GM13977 (cell line): ENCODE measurements at places on chromosomes 3 and 15.

GRCh38 chr3:124941771-124942170, 7.2 kb upstream of the MUC13 start:
- no peak for DNase-seq

DNA sequence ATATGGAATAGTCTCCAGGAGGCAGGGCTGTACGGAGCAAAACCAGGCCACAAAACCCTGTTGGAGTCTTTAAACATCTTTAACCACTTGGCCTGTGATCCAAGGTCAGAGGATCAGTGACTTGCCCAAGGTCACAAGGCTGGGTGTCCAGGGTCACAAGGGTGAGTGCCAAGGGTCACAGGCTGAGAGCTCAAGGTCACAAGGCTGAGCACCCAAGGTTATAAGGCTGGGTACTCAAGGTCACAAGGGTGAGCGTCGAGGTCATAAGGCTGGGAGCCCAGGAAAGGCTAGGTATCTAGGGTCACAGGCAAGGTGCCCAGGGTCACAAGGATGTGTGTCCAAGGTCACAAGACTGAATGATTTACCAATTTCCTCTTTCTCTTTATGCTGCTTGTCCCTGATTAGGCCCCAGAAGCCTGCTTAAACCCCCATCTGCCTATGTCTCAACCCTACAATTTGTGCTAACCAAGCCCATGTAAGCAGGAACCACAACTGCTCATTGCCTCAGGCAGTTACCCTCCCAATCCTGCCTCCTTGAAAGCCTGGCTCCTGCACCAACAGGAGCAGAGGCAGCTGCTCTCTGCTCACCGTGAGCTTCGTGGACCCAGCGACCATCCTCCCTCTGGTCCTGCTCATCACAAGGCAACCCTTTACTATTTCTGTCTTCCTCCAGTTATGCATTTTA, 51.5 kb downstream of the MGLL start:
- no peak for DNase-seq

- DNase-seq = no peak
These were observed 55.2 kb downstream of the KLHL6 start for GRCh38 chr3:183500319-183500718.

DNA sequence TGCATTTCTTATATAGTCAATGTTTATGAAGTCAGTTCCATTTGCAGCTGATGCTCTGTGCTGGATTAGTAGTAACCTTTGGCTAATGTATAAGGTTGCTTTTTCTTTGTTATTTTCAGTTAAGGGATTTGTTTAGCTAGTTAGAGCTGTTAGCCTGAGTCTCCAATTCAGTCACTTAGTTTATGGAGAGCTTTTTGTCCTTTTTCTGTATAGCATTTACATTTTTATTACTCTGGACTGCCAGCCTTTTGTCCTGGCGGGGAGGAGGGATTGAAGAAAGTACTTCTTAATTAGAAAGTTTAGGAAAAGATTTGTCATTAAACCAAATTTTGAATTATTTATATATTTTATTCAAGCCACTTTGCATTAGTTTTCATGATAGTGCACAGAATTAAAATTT, 52.0 kb downstream of the DNAJC13 start:
- DNase-seq = no peak

DNA sequence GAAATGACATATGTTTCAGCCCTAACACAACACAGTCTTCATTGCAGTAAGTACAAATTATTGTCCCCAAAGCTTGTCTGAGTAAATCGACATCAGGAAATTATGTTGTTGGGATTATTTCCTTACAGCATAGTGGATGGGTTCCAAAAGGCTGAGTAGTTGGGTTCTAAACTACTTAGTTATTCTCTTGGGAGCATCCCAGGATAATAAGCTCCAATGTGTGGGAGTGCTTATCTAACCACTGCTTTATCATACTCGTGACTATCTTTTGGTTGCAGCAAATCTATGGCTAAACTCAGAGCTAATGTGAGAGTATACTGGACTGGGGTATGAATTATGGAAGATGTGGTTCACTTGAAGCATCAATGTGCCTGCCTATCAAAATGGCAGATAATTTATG, 128.5 kb downstream of the RBMS3 start:
- no peak for DNase-seq

DNA sequence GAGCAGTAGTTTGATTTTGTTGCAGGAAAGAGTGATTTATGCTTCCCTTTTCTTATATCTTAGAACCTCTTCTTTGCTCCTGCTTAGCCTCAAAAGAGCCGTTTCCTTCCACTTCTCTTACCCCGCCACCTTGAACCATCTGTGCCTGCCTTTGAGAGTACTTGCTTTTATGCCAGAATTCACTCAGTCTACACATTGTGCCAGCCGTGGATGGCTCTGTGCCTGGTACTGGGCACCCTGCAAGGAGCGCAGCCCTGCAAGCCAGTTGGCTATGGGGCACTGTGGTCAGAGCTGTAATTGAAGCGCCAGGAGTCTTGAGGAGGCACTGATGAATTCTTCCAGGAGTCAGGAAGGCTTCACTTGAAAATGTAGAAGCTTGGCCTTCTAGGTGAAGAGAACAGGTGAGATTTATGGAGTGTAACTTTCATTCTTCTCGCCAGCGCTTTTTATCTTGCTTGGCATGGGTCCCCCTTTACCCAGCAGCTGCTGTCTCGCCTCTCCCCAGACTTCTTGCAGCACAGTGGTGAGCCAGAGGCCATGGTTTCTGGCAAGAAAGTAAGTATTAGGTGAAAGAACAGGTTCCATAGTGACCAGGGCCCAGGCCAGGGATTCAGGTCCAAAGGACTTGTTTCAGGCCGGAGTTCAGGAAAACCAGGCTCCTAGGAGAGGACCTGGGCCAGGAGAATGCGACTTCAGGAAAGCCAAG, 4.9 kb downstream of the TMED3 start:
- no peak for DNase-seq

DNA sequence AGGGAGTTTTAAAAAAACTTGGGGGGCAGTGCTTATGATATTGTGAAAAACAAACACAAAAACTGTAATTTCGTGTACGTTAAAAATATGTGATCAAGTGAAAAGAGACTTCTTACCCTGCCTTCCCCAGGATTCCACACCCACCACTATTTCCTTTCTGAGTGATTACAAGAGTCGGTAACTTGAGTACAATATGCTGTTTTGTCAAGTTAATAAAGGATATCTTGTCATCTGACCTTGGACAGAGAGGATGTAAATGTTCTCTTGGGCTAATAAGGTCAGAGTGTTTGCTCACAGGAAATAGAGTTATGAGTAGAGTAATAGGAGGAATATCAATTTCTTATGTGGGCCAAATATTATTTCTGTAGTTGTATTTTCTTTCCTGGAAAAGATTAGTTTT, 68.1 kb downstream of the NOX5 start:
- DNase-seq = no peak

DNA sequence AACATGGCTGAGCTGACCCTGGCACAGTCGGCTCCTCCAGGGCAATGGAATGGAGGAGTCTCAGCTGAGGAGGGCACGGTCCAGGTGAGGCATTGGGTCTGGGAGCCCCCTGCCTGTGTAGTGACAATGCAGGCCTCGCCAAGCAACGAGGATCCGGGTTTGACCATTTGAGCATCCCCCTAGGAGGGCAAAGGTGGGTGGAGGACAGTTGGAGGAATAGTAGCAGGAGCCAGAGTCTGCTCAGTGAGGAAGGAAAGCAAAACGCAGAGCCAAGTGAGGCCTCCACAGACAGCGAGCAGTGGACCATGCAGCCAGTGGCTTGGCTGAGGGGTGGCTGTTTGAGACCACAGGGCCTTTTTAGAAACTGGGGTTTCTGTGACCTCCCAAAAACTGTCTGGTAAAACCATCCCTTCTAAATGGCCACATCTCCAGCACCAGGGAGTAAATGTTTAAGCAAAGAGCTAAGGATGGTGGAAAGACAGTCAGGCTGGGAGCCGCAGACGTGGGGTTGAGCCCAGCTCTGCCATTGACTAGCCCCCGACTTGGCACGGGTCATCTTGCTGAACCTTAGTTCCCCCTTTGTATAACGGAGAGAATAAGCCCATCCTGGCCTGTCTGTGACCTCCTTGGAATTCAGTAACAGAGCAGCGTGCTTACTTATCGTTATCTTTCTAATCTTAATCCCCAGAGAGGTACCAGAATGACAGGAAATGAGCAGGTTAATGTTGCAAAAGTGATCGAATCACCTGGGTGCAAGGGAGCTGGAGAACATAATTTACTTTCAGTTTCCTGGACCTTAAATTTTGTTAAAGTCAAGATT, 46.8 kb downstream of the CMTM6 start:
- no peak for DNase-seq

- no peak for DNase-seq
These were observed 704.1 kb upstream of the SGO1 start for GRCh38 chr3:20890111-20890519.

GRCh38 chr3:105375750-105376511, 9.2 kb downstream of the ALCAM start:
- DNase-seq = no peak

DNA sequence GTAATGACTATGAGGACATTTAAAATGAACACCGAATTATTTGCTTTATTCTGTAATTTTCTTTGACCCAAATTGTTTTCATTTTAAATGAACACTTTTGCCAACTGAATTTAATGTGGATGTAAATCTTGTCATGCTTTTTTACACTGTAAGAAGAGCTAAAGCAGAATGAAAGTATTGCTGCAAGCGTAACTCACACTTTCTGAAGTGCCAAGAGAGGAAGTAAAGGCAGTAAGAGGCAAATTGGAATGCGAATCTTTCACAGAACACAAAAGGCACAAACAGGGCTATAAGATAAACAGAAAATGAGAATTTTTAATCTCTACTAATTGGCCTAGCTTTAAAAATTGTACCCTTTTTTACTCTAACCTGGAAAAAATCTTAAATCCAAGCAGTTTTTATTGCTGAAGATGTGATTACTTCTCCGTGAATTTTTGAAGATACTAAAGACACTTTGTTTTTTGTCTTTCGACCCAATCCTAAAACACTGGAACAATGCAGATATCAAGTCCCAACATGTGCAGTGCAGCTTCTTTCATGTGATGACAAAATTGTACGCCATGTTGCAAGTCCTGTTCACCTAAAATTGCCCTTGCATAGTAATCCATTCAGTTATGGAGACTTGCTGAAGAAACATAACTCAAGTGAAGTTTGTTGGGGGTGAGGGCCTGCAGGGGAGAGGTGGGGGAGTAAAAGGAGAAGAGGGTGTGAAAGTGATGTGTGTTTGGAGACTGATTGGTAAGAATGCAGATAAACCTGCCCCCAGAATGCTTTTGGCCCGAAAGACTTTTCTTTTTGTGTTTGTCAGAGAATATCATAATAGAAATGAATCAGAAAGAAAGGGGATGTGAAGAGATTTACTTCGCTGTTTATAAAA, 1.4 kb downstream of the ARID3B start:
- DNase-seq = no peak

DNA sequence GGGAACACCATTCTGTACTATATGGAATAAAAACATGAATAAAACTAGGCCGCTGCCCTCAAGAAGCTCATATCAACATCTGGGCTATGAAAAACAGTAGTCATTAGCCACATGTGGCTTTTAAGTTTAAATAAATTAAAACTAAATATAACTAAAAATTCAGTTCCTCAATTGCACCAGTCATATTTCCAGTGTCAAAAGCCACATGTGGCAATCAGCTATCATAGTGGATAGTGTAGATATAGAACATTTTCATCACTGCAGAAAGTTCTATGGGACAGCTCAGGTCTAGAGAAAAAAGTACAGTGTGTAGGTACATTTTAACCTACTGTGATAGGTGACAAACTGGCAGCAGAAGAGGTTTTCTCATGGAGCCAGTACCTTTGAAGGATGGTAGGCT, 261.4 kb downstream of the FOXP1 start:
- DNase-seq = no peak

- DNase-seq = no peak
These were observed 141.0 kb downstream of the CHDH start for GRCh38 chr3:53705024-53705745.

DNA sequence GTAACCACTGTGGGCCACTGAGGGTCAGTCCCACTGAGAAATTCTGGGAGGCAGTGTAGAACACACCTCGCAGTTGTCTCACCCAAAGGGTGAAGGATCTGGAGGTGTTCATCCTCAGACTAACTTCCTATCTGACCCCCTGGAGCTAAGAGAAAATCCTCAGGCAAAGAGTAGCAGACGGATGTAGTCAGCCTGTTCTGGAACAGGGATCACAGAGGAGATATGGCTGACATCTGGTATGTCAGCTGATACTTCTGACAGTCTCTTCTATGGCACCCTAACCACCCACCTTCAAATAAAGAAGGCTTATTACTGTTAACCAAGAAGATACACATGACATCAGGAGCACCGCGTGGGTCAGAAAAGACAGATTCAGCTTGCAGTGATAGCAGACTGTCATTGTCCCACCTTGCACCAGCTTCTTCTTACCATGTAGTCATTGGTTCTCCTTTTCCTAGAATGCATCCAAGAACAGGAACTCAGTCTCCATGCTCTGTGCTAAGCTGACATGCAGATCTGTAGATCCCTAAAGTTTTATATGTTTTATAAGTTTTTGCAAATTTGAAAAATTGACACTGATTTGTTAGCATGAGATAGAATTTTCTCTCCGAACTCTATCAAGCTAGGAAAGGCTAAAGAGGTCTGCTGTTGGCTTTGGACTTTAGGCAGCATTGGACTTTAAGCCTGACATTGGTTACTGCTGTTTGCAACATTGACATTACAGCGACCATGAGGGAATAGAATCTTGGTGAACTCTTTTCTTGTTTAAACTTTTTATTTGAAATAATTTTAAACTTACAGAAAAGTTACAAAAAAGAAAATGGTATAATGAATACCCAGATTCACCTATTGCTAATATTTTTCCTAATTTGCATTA, 60.4 kb downstream of the KBTBD12 start:
- DNase-seq = no peak

GRCh38 chr3:96370637-96371036, 443.8 kb upstream of the EPHA6 start:
- DNase-seq = no peak

GRCh38 chr3:59304296-59304695, 254.5 kb upstream of the CFAP20DC start:
- DNase-seq = no peak

- no peak for DNase-seq
These were observed 77.0 kb downstream of the BBX start for GRCh38 chr3:107599772-107600145.

DNA sequence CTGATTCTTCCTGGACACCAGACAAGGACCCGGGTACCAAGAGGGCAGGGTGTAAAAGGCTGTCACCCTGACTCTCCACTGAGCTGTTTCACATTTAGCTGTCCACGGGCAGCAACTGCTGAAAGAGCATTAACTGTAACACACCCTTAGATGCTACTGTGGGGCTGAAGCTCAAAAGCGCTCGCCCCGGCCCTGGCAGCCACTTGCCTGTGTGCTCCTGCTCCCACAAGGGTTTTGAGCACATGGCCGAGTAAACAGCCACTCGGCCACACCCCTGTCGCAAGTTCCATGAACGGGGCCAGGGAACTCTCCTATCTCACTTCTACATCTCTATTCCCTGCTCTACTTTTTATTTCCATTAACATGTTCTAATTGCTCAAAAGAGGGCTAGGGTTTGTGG, 421.7 kb downstream of the TUSC7 start:
- DNase-seq = no peak
